ENCODE measurements at places on chromosomes 6 and 20.
A peak's percentile ranks its signal among the peaks of the same experiment; 100 is the strongest.

- no peak for ATAC-seq
Measured at GRCh38 chr20:15375836-15376235, 1038.4 kb upstream of the FLRT3 start.

DNA sequence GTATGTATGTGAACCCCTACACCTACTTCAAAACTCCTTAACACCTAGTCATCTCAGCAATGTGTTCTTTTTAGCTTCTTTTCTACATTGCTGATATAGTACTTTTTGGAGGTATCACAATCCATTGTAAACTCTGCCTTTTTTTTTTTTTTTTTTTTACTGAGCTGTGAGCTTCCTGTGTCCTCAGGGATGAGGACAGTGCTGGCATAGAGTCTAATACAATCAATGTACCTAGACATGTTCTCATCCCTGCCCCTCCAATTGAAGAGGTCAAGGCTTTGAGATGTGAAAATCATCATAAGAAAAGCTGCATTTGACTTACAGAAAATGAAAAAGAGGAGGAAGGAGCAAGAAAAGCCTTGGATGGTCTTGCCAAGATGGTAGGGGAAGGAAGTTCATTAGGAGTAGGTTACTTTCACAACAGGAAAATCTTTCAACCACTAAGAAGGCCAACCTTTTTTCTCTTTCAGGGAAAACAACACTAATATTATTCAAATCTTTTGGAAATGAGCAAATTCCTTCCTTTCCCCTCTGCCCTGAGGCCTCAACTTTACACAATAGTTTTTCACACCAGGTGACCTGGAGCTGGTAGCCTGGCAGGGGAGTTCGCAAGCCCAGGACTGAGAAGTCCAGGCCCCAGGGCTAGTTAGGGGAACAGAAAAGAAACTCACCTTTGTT, 2.8 kb upstream of the JARID2 start:
- no peak for ATAC-seq

DNA sequence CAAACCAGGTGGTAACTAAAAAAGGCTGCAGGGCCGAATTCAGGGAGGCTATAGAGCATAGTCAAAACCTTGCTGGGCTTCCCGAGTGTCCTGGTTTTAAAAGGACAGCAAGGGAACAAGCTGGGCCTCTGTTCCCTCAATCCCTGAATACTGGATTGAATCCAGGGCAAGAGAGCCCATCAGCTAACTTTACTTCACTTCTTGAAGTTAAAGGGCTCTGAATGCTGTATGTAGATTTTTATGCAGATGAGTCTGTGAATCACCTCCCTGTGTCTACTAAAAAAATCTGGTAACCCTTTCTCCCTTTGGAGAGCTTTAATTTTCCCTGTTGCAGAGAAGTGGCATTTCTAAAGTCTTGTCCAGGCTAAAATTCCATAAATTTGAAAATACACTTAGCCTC, 29.5 kb downstream of the LYRM4 start:
- ATAC-seq: no peak

DNA sequence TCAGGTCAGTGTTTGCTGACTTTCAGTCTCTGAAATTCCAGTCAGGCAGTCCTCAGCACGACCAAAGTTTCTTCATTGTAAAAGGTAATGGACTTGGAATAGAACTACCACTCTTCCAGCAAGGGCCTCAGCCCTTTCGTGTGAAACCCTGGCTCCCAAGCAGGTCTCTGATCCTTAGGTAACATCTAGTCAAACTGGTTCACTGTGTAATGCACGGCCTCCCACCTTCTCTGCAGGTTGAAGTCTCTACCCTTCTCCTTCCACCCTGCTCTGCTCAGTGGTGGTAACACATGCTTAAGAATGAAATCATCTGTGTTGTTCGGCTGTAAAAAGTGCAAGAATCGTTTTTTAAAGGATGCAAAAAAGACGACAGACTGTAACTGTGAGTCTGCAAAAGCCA, 287.2 kb upstream of the POU3F2 start:
- no peak for ATAC-seq

GRCh38 chr20:59985164-59985563, 26.9 kb downstream of the CDH26 start:
- no peak for ATAC-seq

GRCh38 chr6:63928613-63929012, 293.0 kb downstream of the PHF3 start:
- no peak for ATAC-seq

GRCh38 chr6:125182237-125183008, 28.9 kb downstream of the TPD52L1 start:
- no peak for ATAC-seq

- ATAC-seq: peak; percentile 97
Measured at GRCh38 chr6:164812706-164813105, 496.7 kb downstream of the C6orf118 start.

DNA sequence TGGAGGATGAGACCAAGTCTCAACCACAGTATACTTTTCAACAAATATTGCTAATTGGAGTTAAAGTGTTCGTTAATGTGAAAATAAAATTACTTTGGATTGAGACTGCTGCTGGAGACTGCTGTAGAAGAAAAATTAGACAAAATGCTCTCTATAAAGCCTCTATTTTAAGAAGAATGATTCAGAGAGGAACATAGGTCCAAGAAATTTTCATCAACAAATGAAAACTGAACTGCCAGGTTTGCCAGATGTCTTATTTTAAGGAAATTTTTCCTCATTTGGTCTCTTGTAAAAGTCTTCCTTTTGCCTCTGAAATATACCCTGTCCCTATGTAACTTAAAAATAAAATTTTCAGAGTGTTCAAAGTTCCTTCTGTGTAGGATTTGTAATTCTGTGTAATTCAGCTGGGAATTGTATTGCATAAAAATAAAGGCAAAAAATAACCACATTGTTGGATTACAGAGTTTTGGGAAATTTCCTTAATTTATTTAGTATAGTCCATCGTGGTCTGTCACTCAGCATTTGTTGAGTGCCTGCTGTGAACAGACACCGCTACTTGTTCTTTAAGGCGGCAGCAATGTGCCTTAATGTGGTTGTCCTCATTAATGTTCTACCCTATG, 27.4 kb downstream of the ANKS1A start:
- ATAC-seq: no peak

DNA sequence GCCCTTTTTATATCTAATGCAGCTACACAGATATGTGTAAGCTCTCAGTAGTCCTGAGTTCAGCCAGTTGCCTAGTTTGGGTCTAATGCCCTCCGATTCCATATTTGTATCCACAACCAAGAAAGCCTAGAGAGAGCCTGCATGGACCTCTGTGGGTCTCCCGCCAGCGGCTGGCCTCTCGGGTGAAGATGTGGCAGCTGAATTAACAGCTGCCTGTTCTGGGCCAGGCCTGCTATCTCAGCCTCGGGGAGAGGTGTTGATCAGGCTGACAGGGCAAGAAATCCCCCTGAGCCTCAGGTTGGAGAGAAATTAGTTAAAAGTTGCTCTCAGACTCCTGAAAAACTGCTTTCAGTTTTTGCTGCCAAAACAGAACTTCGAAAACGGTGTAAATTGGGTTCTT, 19.8 kb downstream of the PTK7 start:
- ATAC-seq: no peak

DNA sequence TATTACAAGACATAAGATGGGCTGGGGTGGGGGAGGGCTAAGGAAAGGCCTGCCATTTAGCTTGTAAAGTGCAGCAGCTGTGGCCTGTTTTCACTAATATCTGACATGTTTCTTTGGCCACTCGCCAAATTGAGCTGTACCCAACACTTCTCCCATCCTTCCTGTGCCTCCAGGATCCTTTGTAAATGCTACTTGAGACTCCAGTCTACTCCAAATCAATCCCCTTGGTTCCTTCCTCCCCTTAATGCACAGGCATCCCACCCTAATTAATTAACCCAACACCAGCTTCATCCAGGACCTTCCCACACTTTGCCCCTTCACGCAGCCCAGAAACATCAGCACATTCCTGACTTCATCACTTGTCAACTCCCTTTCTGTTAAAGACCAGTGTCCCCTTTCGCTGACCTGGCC, 55.0 kb upstream of the TCF21 start:
- ATAC-seq: no peak

- no peak for ATAC-seq
Measured at GRCh38 chr6:107692351-107692750, 131.8 kb downstream of the SCML4 start.

- ATAC-seq: no peak
Measured at GRCh38 chr20:36506253-36506652, 35.1 kb upstream of the MYL9 start.

- ATAC-seq: no peak
Measured at GRCh38 chr6:84525907-84526306, 238.5 kb downstream of the TBX18 start.

DNA sequence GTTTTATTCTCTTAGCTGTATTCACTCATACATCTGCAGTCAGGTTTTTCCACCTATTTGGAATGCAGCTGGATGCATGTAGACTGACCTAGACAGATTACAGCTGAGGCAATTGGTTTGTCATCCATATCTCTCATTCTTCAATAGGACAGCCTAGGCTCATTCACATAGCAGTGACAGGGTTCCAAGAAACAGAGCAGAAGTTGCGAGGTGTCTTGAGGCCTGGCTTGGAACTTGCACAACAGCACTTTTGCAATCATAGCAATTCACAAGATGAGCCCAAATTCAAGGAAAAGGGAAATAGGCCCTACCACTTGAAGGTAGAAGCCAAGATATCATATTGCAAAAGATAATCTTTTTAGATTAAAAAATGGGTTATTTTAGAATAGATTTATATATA, 508.9 kb upstream of the JAG1 start:
- ATAC-seq: no peak

GRCh38 chr6:111280445-111280955, 193.2 kb downstream of the SLC16A10 start:
- no peak for ATAC-seq

GRCh38 chr20:7503501-7503900, 436.8 kb downstream of the HAO1 start:
- ATAC-seq: no peak

DNA sequence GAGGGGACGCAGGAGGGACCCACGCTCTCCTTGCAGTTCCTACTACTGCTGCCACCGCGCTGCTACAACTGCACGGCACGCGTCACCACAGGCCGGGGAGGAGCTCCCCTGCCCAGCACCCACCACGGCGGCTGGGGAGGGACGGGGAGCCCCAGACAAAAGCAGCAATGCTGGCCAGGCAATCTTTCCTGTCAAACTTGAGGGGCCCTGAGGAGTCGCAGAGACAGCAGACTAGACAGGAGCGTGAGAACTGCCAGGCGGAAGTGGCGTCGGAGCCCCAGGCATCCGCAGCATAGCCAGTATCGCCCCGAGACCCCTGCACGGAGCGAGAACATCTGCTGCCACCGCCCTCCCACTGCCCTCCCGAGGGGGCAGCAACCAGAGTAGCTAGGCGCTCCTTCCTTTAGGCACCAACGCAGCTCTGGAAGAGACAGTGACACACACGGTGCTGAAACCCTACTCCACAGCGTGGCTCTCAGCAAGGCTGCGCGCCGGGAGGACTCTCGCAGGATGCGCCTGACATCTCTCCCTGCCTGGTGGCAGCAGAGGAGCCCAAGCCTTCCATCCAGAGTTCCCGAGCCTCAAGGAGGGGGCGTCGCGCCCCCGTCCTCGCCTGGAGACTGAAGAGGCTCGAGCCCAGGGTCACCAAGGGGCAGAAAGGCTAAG, 2.2 kb downstream of the TAF4 start:
- ATAC-seq: no peak

DNA sequence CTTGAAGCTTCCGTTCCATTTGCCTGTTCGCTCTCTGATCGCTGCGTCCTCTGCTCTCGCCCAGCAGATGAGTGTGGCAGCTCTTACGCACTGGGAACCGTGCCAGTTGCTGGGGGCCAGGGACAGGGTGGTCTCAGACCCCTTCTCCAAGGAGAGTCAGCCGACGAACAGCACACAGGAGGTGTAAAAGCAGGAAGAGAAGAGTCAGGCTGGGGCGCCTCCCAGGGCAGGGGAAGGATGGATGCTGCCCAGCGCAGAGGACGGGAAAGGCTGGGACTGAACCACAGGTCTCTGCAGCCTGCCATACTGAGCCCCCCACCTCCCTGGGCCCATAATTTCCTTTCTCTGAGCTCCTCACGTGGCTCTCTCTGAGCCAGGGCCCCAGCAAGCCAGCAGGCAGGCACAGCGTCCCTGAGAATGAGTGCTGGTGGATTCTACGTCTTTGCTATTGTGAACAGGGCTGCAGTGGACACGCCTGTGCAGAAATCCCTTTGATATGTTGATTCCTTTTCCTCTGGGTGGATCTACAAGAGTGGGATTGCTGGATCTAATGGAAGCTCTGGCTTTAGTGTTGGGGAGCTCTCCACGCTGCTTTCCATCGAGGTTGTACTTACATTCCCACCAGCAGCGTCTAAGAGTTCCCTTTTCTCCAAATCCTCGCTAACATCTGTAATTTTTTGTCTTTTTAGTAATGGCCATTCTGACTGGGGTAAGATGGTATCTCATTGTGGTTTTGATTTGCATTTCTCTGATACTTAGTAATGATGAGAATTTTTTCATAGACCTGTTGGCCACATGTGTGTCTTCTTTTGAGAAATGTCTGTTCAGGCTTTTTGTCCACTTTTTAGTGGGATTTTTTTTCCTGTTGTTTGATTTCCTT, 104.1 kb downstream of the PSMB1 start:
- ATAC-seq: no peak

- no peak for ATAC-seq
Measured at GRCh38 chr6:158655569-158656450, 6.0 kb downstream of the SYTL3 start.

DNA sequence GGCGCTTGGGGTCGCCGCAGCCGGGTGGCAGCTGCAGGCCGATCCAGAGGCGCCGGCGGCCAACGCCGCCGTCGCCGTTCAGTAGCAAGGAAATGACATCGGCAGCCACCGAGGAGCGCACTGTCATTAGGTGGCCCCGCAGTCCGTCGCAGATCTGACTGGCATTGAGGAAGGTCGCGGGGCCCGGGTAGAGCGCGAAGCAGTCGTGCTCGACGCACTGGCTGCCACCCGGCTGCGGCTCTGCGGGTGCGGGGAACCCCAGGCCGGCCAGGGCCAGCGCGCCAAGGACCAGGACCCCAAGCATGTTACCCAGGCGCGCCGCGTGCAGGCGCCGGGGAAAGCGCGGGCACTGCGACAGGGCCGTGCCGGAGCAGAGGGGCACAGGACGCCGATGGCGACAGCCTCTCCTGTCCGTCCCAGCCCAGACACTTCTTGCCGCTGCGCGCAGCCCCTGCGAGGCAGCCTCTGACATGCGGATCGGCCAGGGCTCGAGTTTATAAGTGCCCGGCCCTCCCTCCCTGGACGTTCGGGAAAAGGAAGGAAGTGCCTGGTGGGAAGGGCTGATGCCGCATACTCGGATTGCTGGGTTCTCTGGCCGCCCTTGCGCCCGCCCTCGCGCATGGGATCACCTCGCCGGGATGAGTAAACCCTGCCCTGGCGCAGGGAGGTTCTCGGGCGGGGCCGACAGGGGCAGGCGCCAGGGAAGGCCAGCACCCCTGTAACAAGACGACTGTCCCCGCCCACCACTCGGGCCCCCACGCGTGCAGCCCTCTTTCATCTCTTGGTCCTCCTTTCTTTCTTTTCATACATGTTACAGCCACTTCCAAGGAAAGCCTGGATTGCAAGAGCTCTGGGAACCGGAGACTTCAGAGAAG, at the start of gene THBD:
Gene THBD, minus strand, starts transcription at position 472 of the 875 bp plus-strand sequence. Its CDS starts 168 bp downstream, at position 304.
- ATAC-seq: peak; percentile 82

GRCh38 chr6:117425431-117426153, at the start of gene ROS1:
Gene ROS1 (minus strand): TSS chr6:117425942. CDS start chr6:117425656, 286 bp downstream.
- ATAC-seq: no peak

- no peak for ATAC-seq
Measured at GRCh38 chr6:15362274-15363160, 116.6 kb downstream of the JARID2 start.

GRCh38 chr20:9514461-9515213, at the start of gene LAMP5:
Gene LAMP5 (plus strand): TSS chr20:9514590. CDS start chr20:9514853, 263 bp downstream.
- ATAC-seq: peak; percentile 18

GRCh38 chr6:12957321-12958051, 240.9 kb downstream of the PHACTR1 start:
- ATAC-seq: peak; percentile 65

GRCh38 chr6:25542984-25543910, 108.8 kb upstream of the SCGN start:
- no peak for ATAC-seq

All from esophagus mucosa (tissue), 1 donor.